Effector memory CD8-positive, alpha-beta T cell (primary cell): ENCODE measurements at places on chromosomes 3 and 15.

- DNase-seq, result no peak
Measured at GRCh38 chr15:86018679-86019078, 61.0 kb upstream of the AGBL1 start.

GRCh38 chr15:62895905-62896316, 146.6 kb upstream of the TPM1 start:
- DNase-seq, result no peak

DNA sequence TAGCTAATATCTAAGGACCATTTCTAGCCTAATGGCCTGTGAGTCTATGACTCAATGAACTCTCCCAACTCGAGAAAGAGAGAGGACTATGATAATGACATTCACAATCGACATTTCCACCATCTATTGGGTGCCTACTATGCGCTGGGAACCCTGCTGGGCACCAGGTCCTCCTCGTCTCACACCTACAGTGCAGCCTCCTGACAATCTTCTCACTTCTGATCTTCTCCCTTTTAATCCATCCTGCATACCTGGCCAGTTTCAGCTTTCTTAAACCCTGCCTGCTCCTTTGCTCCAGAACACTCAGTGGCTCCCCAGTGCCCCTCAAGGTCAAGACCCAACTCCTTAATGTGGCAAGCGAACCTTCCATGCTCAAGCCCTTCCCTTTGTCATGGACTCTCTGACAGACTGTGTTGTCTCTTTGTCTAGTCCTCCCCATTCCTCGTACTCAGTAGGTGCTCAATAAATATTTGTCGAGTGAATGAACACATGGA, 3.5 kb upstream of the SLC6A1 start:
- DNase-seq, result no peak

- DNase-seq, result no peak
Measured at GRCh38 chr15:98604983-98605382, 43.4 kb upstream of the IGF1R start.

DNA sequence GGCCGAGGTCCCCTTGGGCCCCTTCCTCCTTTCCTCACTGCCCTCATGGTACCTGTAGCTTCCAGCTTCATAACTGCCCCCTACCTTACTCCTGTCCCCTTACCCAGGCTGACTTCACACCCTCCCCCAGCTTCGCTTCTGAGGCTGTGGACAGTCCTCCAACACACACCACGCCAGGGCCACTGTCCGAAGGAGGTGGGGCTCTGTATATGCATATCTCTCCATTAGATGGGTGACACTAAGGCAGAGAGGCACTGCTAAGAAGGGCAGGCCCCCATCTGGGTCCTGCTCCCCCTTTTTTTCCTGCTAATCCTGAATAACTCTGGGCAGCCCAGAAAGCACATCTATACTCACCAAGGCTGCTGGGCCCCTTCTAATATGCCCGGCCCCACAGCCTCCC, 1.0 kb upstream of the COL7A1 start:
- no peak for DNase-seq

- no peak for DNase-seq
Measured at GRCh38 chr15:82653483-82654168, 6.5 kb upstream of the CPEB1 start.

DNA sequence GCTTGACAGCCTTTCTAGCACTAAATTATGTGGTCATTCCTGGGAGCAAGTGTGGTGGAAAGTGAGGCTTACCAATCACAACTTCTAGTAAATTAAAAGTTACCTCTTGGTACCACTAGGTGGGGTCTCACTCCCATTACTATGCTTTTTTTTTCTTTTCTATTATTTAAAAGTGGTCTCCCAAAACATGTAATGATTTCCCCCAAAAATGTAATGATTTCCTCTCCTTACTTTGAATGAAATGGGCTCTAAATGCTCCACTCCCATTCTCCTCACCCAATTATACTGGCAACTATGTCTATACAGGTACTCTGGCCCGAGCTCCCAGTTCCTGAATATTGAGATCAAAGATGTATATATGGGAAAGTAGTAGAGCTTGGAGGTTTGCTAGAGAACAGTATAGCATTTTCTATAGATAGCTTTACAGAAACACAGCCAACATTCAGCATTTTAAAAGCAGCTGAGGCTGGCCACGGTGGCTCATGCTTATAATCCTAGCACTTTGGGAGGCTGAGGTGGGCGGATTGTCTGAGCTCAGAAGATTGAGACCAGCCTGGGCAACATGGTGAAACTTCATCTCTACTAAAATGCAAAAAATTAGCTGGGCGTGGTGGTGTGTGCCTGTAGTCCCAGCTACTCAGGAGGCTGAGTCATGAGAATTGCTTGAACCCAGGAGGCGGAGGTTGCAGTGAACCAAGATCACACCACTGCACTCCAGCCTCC, 70.9 kb downstream of the DCUN1D1 start:
- DNase-seq, result no peak

GRCh38 chr3:117126946-117127546, 417.5 kb downstream of the TUSC7 start:
- no peak for DNase-seq

GRCh38 chr3:14284694-14285547, 106.3 kb downstream of the LSM3 start:
- no peak for DNase-seq

- DNase-seq, result no peak
Measured at GRCh38 chr3:146709969-146710368, 104.8 kb upstream of the PLSCR5 start.

GRCh38 chr3:42500909-42501308, 1.5 kb upstream of the VIPR1 start:
- DNase-seq, result no peak

DNA sequence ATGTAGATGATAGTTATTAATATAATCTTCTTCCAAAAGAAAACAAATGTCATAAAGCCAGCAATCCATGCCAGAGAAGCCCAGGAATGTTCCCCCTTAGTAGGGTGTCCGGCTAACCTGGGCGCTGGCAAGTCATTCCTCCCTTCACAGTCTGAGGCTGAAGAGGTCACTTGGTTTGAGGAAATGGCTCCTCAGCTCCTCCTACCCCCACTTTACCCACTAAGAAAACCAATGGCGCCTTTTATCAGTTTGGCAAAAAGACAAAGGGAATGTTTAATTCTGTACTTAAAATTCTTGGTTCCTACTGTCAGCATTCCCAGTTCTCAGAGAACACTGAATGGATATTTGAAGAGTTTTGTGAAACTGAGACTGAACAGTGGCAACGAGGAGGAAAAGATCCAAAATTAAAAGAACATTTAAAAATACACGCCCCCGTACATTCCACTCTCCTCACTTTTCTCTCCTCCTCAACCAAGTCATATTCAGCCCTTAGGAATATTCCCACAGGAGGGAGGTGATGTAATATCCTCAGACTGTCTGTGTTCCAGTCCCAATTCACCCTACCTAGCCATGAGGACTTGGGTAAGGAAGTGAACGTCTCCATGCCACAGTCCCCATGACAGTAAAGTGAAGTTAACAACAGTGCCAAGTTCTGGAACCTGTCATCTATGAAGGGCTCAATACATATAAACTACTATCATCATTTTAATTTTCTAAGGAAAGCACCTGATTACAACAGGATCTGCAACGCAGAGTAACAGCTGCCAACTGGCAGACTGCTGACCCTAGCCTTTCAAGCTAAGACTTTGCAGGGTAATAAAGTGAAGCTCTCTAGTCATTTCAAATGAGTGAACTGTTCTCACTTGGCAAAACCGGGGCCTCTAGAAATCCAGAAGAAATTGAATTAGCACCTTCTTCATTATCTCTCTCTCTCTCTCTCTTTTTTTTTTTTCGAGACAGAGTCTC, 234.5 kb upstream of the ICE2 start:
- DNase-seq, result no peak

DNA sequence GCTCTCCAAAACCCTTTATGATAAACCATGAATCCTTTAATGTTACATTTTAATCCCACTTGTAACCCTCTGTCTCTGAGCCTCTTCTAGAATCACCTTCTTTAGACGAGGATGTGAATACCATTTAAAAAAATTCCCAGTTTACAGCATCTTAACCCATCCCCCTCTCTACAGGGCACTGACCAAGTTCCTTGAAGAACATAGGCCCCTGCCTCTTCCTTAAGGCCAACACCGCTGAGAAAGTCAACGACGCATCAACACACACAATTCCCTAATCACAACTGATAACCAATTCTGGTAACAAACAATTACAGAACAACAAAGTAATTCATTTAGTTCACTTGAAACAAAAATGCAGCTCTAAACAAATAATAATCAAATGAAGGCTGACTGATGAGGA, 130.3 kb downstream of the DLG1 start:
- DNase-seq, result no peak

DNA sequence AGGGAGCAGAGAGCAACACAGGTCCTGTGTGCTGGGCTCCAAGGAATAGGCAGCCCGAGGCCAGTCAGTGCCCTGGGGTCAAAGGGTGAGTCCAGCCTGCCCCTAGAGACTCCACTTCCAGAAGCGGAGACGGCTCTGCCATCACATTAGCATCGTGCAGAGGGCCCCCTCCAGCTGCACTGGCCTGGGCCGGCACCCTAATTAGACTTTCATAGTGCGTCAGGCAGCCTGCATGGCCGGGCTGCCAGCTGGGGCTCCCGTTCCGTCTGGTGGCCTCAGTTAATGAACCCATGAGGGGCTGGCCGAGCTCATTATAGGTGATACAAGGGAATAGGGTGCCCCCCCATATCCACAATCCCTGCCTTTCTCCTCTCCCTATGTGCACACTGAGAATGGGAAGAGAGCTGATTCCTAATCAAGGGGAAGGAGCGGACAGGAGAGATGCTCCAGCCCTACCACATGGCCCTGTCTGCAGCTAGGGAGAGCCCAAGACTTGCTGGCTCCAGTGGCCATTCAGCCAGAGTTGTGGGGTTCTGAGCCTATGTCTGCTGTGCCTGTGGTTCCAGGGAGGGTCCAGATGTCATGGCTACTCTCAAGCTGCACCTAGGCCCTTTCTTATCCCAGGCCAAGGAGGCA, 128.0 kb downstream of the SRGAP3 start:
- DNase-seq, result no peak

- no peak for DNase-seq
Measured at GRCh38 chr3:17176757-17177156, 292.0 kb downstream of the PLCL2 start.

DNA sequence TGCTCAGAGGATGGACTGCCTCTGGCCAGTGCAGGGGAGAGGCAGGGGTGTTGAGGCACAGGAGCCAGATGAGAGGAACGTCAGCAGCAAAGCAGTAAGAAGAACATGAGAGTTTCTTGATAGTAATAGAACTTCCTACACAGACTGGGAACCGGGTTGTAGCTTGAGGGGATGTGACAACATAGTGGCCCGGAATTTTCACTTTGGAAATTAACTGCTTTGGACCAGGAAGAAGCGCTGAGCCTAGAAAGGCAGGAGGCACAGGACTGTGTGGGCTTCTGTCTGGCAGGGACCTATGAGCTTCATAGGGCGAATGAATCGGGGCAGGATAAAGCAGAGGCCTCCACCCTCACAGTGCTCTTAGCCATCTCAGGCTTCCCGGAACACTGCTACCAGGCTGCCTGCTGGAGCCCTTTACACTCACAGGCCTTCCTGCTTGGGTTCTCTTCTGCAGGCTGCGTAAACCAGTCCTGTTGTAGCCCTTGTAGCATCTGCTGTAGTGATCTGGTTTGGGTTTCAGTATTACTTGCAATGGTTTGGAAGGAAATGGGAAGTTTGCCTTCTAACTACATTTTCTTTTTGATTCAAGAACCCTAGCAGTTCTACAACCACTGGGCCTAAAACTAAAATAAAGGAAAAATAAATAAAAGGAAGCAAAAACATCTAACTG, 3.3 kb upstream of the ADPGK start:
- no peak for DNase-seq

- no peak for DNase-seq
Measured at GRCh38 chr3:33884701-33885100, 86.3 kb downstream of the PDCD6IP start.

- DNase-seq, result no peak
Measured at GRCh38 chr3:73609655-73610054, 15.1 kb downstream of the PDZRN3 start.

- no peak for DNase-seq
Measured at GRCh38 chr3:64449026-64449425, 223.8 kb upstream of the PRICKLE2 start.

DNA sequence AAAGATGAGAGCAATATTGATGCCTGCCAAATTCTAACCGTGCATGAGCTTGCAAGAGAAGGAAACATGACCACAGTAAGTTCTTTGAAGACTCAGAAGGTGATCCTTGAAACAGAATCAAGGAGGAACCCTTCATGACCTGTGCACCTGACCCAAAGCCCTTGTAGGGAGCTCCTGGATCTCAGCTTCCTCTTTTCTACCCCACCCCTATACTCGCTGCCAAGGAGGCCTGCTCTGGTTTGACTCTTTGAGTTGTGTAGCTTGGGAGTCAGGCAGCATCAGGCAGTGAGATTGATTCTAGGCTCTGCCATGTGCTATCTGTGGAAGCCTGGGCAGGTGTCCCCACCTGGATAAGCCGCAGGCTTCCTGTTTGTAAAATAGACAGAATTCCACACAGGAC, 10.6 kb downstream of the TTC21A start:
- no peak for DNase-seq

DNA sequence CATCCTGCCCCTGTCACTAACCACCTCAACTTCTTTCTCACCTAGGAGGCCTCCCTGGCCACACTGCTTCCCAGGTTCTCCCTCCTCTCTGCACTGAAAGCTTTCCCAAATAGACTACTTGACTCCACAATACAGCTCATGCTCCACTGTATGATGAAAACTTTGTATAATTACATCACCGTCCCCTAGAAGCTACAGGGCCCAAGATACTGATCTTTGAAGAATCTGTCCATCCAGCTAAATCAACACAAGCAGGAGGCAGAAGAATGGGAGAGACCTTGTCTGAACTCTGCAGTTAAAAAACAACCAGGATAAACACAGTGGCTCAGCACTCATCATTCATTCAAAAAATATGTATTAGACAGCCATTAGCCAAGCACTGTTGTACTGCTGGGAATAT, 26.4 kb upstream of the RPS17 start:
- no peak for DNase-seq

GRCh38 chr15:71807125-71807629, 3.2 kb upstream of the NR2E3 start:
- no peak for DNase-seq

DNA sequence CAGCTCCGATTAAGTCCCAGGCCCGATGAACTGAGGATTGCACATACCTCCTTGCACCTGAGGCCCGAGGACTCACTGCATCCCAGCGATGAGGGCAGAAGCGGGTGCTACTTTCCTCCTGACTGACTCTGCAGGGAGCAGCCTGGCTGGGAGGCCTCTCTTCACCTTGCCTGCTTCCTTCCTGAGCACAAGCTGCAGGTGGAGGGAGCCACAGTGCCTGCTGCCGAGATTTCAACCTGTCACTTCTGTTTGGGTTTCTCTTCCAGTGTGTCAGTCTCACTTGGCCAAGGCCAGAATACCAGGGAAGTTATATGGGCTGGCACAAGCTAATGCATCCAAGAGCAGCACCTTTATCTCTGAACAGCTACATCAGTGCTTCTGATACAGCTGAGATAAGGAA, 185.4 kb downstream of the NTRK3 start:
- no peak for DNase-seq

DNA sequence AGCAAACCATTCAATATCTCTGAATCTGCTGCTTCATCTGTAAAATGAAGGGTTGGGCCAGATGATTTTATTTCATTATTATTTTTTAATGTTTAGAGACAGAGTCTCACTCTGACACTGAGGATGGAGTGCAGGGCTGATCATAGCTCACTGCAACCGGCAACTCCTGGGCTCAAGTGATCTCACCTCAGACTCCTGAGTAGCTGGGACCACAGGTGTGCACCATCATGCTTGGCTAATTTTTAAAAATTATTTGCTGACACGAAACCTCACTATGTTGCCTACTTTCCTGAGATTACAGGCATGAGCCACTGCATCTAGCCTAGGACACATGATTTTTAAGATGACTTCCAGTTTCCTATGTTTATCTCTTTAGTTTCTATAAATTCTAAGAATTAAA, 105.8 kb downstream of the P3H2 start:
- no peak for DNase-seq
